ENCODE measurements at places on chromosomes 5 and 9.

GRCh38 chr9:137919095-137919465, 41.5 kb downstream of the CACNA1B start:
- no peak for DNase-seq

DNA sequence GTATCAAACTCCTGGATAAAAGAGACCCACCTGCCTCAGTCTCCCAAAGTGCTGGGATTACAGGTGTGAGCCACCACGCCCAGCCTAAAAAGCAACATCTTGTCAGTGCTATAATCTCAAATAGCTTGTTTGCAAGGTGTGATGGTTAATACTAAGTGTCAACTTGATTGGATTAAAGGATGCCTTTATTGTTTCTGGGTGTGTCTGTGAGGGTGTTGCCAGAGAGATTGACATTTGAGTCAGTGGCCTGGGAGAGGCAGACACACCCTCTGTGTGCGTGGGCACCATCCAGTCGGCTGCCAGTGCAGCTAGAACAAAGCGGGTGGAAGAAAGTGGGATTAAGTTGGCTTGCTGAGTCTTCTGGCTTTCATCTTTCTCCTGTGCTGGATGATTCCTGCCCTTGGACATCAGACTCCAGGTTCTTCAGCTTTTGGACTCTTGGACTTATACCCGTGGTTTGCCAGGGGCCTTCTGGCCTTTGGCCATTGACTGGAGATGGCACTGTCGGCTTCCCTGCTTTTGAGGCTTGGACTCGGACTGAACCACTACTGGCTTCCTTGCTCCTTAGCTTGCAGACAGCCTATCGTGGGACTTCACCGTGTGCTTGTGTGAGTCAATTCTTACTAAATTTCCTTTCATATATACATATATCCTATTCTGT, 28.1 kb downstream of the TARS1 start:
- DNase-seq: no peak

DNA sequence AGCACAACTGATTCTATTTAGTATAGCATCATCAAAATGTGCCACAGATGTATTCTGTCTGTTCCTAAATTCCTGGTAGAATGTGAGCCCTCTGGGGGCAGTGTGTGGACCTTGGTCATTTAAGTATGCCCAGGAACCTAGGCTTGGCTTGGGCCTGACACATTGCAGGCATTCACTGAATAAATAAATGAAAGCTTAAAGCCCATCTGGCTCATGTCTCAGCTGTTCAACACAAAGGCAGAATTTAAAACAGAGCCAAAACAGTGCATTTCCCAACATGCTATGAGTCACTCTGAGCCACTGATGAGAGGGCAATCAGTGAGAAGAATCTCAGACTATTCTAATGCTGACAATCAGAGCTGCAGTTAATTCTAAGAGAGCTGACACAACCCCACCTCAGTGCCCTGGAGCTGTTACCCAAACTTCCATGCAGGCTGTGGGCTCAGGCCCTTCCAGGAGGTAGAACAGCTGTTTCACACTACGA, 8.1 kb downstream of the FAM193B start:
- DNase-seq: no peak

- DNase-seq: no peak
These were observed 109.0 kb upstream of the PLPPR1 start for GRCh38 chr9:100919506-100919905.

DNA sequence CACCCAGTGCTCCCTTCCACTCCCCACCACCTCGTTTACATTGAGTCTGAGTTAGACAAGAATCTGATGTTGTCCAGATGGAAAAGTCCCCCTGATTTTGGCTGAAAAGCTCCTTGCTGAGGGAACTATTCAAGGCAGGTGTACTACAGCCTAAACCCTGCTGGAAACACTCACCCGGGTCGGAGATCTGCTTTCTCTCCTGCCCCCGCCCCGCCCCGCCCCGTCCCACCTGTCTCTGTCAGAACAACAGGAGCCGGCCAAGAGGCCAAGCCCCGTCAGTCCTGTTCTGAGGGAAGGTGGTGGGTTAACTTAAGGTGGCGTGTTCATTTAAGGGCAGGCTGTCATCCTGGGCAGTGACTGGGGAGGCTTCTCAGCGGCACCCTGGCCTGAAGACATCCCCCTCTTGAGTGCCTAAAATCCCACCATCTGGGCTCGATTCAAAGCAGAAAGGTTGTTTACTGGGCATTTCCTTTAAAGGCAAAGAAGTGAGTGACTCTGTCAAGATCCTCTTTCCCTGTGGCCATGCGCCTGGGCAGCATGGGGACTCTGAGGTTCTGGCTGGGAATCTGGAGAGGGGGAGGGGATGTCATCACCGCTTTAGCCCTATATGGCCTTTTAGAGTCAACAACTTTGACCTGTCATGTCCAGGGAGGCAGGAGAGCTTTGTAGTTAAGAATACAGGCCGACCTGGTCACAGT, 71.1 kb upstream of the NEURL1B start:
- no peak for DNase-seq

DNA sequence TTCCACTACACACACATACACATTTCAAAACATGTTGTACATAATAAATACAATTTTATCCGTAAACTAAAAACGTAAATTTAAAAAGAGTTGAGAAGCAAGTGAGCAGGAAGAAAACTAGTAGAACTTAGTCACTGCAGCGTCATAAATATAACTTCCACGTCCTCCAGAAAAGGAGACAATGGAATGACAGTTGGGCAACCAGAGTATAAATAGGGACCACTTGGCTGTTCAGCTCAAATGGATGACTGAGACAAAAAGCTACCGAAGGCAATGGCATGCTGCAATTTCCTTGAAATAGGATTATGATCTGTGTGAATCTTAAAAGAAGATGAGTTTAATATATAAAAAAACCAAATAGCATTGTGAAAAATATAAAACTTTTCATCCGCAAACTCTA, 438.5 kb upstream of the RGMB start:
- no peak for DNase-seq

DNA sequence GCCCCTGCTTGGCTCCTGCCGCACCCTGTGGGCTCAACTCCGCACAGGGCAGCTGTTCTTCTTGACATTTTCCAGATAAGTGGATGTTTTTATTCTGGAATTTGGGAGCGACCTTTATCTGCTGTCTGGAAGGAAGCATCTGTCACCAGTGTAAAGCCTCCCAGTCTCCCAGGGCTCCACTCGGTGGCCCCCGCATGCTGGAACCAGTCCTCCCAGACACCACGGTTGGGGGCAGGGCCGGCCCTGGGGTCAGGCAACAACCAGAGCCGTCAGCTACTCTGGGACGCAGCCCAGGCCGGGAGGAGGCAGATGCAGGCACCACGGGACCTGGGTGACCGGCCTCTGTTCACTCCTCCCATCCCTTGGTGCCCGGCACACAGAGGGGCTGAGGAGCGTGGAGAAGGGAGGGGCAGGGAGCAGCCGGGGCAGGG, 92.8 kb upstream of the ADAMTS2 start:
- no peak for DNase-seq
